ENCODE measurements at places on chromosomes 7 and 10. TPM values are rescaled to one million over a fixed set of nuclear protein-coding genes. Genes with fewer than 3 reads are reported as not detected.

ABLIM1 gene
- 40.0 TPM for total RNA-seq

FLNC gene
- 1.8 TPM for total RNA-seq

TEX36 gene
- not detected for total RNA-seq

CC2D2B gene
- 4.7 TPM for total RNA-seq

NUTM2E gene
- total RNA-seq = not detected

LRWD1 gene
- total RNA-seq = 35.2 TPM

TMEM236 gene
- total RNA-seq = 1.6 TPM

- no peak overlapping the region for H3K27ac ChIP-seq
- H3K4me1 ChIP-seq = no peaks in the 10 kb centered on the region
- H3K36me3 ChIP-seq = no peaks in the 10 kb centered on the region
These were observed 97.7 kb downstream of the PRKG1 start for GRCh38 chr10:51171946-51172345.

GRCh38 chr7:96962221-96962885 lies 43.0 kb upstream of the DLX6 start:
- H3K27ac ChIP-seq = no peak overlapping the region
- H3K4me3 ChIP-seq = no peak overlapping the region
- no peaks in the 10 kb centered on the region for H3K27me3 ChIP-seq
- no peak for DNase-seq
- no peaks in the 10 kb centered on the region for H3K36me3 ChIP-seq

- no peaks in the 10 kb centered on the region for H3K27me3 ChIP-seq
- no peak overlapping the region for H3K27ac ChIP-seq
- no peak for DNase-seq
- no peaks in the 10 kb centered on the region for H3K36me3 ChIP-seq
These were observed 351.7 kb downstream of the NXPH1 start for GRCh38 chr7:8785081-8785480.

GRCh38 chr10:52266858-52267257 lies 47.2 kb upstream of the DKK1 start:
- H3K4me3 ChIP-seq = no peak overlapping the region
- no peaks in the 10 kb centered on the region for H3K4me1 ChIP-seq
- no peak overlapping the region for H3K27ac ChIP-seq
- H3K27me3 ChIP-seq = no peaks in the 10 kb centered on the region
- H3K36me3 ChIP-seq = no peaks in the 10 kb centered on the region
- DNase-seq = no peak

GRCh38 chr7:44768628-44769371 lies 20.2 kb downstream of the ZMIZ2 start:
- H3K27ac ChIP-seq = peak overlapping the region; percentile 78
- H3K36me3 ChIP-seq = peaks cover 44% of the 10 kb centered on the region
- H3K4me3 ChIP-seq = no peak overlapping the region
- DNase-seq = no peak

- no peak for DNase-seq
- H3K27ac ChIP-seq = peak overlapping the region; percentile 35
- no peaks in the 10 kb centered on the region for H3K36me3 ChIP-seq
- no peak overlapping the region for H3K4me3 ChIP-seq
These were observed 217.1 kb upstream of the ZMIZ1 start for GRCh38 chr10:78851647-78852046.

GRCh38 chr10:83372646-83373045 lies 766.7 kb upstream of the GHITM start:
- no peak overlapping the region for H3K4me3 ChIP-seq
- H3K27ac ChIP-seq = no peak overlapping the region
- no peaks in the 10 kb centered on the region for H3K4me1 ChIP-seq
- no peaks in the 10 kb centered on the region for H3K27me3 ChIP-seq
- no peaks in the 10 kb centered on the region for H3K36me3 ChIP-seq
- no peak for DNase-seq

DNA sequence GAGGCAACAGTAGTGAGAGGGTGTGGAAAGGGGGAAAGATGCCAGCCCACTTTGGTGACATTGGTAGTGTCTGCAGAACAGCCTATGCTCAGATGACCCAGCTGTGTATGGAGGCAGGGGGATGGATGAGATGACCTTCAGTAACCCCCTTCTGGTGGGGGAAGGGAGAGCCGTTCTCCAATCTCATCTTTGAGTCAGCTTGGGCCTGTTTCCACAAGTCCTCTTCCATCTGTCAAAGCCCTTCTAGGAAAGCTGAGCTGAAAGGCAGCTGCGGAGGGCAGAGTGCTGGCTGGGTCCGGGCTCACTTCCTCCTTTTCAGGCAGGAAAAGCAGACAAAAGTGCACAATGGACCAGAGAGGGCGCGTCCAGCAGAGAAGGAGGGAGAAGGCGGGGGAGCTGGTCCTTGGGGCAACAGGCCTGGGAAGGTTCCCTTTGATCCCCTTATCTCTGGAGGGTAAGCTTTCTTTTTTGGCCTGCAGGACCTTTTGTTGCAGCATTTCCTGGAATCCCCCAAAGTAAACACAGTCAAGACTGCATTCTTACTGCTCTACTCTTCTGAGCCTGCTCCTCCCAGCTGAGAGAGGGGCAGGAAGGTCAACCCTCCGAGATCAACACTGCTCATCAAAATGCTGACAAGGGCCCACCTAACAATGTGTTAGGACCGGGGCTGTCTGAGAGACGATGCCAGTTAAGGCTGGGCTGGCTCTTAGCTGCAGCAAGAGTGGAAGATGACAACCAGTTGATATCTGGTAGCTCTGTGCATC lies 1.2 kb upstream of the LRMDA start:
- H3K27ac ChIP-seq = peak overlapping the region; percentile 79
- peaks cover 53% of the 10 kb centered on the region for H3K27me3 ChIP-seq
- no peaks in the 10 kb centered on the region for H3K36me3 ChIP-seq
- DNase-seq = peak; percentile 86
- peaks cover 24% of the 10 kb centered on the region for H3K4me1 ChIP-seq
- no peak overlapping the region for H3K4me3 ChIP-seq

DNA sequence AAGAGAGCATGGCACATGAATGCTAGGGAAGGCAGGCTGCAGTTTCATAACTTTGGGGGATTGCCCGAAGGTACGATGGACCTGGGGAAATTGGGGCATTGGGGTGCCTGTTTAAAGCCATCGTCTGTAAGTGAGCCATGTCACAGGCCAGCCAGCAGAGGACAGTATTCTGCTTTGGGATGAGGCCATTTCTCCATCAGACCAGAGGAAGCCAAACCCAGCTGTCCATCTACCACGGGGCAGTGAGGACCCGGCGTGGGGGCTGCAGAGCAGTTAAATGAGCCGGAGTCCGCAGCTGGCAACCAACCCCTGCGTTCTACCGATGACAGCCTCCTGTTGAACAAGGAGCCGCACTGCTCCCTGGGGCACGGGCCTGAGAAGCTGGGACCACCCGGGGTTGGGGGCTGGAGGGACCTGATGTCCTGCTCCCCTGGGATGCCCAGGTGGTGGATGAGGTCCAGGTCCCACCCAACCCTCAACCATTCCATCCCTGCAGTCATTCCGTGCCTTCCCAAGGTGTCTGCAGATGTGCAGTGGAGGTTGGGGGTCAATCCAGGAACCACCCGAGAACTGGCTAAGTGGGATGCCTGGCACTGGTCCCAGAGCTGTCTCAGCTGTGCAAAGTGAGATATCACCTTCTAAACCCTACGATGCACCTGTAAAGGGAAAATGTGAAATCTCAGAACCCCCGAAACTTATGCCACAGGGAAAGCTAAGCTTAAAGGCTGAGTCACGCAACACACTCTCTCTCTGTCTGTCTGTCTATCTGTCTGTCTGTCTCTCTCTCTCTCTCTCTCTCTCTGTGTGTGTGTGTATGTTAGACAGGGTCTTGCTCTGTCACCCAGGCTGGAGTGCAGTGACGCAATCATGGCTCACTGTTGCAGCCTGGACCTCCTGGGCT lies 12.1 kb upstream of the RHBDD2 start:
- peaks cover 8% of the 10 kb centered on the region for H3K4me1 ChIP-seq
- peak; percentile 82 for DNase-seq
- H3K27ac ChIP-seq = no peak overlapping the region
- no peaks in the 10 kb centered on the region for H3K27me3 ChIP-seq

DNA sequence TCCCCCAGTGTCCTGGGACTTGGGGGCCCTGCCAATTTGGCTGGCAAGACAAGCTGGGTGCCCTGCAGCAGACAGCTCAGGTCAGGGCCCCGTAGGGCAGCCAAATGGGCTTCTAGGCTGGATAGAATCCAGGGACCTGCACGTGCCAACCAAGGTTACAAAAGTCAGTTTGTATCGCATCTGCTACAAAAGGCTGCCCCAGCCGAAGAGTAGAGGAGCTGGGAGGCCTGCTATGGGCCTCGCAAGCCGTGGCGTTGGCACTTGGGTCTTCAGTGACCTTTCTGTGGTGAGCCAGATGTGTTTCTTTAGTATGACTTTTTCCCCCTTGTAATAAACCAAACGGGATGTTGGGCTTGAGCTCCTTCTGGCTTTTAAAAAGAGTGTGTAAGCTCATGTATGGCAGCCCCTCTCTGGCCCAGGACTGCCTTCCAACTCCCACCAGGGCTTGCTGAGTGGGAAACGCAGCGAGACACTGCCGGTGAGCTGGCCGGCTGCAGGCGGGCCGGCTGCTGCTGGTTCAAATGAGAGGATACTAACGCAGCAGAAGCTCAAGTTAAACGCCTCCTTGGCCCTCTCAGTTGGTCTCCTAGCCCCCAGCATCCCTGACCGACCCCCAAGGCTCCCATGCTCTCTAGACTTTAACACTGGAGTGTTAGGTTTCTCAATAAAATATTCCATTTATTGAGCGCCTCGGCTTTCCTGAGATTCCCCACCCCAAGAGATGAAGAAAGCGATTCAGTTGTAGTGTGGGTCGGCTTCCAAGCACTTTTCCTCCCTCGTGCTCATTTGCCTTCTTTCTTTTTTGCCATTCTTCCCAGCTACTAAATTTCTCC lies 3.1 kb upstream of the HOXA10 start:
- peak; percentile 57 for DNase-seq
- H3K4me1 ChIP-seq = peaks cover 38% of the 10 kb centered on the region
- H3K4me3 ChIP-seq = no peak overlapping the region
- H3K27ac ChIP-seq = no peak overlapping the region
- H3K36me3 ChIP-seq = no peaks in the 10 kb centered on the region

DNA sequence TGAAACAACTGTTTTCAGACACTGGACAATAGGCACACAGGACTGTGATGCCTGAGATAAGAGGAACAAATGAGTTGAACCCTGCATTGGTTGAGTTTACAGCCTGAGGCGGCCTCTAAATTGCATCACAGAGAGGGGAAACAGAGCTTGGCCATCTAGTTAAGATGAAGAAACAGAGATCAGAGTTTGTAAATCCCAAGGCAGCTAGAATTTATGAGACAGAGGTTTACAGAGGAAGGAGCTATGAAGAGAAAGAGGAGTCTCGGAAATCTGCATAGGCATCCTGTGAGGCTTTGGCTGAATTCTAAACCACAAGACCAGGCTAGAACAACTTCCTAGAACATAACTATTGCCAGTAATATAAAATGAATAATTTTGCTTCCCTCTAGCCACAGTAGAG lies 41.0 kb upstream of the OIT3 start:
- no peak for DNase-seq
- no peak overlapping the region for H3K4me3 ChIP-seq
- H3K4me1 ChIP-seq = no peaks in the 10 kb centered on the region
- H3K27me3 ChIP-seq = no peaks in the 10 kb centered on the region

GRCh38 chr10:28111712-28112111 lies 112.8 kb upstream of the ODAD2 start:
- no peak for DNase-seq
- H3K27ac ChIP-seq = no peak overlapping the region

DNA sequence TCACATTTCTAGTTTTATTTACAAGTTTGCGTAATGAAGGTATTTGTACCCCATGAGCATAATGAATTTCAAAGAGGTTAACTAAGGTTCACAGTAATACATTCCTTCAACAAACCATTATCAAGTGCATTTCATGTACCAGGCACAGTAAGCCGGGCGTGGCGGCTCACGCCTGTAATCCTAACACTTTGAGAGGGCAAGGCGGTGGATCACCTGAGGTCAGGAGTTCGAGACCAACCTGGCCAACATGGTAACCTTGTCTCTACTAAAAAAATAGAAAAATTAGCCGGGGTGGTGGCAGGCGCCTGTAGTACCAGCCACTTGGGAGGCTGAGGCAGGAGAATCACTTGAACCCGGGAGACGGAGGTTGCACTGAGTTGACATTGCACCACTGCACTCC lies 4.3 kb upstream of the EIF3A start:
- H3K4me1 ChIP-seq = no peaks in the 10 kb centered on the region
- H3K27me3 ChIP-seq = no peaks in the 10 kb centered on the region
- H3K4me3 ChIP-seq = no peak overlapping the region
- H3K36me3 ChIP-seq = no peaks in the 10 kb centered on the region

DNA sequence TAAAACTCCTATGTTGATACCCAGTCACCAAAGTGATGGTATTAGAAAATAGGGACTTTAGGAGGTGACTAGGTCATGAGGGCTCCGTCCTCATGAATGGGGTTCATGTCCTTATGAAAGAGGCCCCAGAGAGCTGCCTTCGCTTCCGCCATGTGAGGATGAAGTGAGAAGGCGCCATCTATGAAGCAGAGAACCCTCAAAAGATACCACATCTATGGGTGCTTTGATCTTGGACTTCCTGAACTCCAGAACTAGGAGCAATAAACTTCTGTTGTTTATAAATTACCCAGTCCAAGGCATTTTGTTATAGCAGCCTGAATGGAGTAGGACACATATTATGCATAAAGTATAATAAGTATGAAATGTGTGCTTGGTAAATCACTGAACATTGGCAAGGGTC lies 8.1 kb upstream of the PDSS1 start:
- H3K27me3 ChIP-seq = no peaks in the 10 kb centered on the region
- H3K4me1 ChIP-seq = peaks cover 16% of the 10 kb centered on the region
- no peak for DNase-seq
- H3K4me3 ChIP-seq = no peak overlapping the region
- H3K27ac ChIP-seq = no peak overlapping the region

DNA sequence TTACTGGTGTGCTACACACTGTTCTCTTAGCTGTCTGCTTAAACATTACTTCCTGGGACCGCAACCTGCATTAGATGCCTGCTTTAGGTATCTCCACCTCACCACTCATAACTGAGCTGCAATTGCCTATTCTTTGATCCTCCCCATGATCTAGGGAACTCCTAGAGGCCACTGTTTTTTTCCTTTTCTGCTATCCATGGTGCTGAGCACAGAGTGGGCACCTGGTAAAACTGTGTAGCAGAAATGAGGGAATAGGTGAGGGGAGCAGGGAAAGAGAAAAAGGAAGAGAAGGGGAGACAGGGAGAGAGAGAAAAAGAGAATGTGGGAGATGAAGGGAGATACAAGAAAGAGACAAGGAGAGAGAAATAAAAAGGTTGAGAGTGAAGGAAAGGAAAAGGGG lies 434.9 kb downstream of the ADRA2A start:
- H3K27me3 ChIP-seq = no peaks in the 10 kb centered on the region
- H3K27ac ChIP-seq = no peak overlapping the region
- H3K4me3 ChIP-seq = no peak overlapping the region
- no peaks in the 10 kb centered on the region for H3K4me1 ChIP-seq

DNA sequence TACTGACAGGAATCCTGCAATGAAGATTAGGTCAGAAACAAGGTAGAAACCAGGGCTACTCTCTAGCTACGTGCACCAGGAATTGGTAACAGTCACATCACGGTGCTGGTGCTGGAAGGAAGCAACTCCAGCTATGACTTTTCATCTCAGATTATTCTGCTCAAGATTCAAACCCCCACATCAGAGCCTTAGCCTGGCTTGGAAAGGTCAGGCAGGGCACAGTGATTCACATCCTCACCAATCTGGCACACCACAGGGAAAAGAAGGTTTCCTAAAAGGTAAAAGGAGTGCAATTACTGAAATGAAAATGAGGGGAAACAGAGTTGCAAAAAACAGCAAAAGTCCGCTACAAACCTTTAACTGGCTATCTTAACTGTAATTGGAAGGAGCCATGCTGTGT lies 240.2 kb upstream of the NPSR1 start:
- no peaks in the 10 kb centered on the region for H3K4me1 ChIP-seq
- no peak overlapping the region for H3K4me3 ChIP-seq

- no peaks in the 10 kb centered on the region for H3K4me1 ChIP-seq
- peaks cover 3% of the 10 kb centered on the region for H3K27me3 ChIP-seq
- H3K4me3 ChIP-seq = no peak overlapping the region
- no peaks in the 10 kb centered on the region for H3K36me3 ChIP-seq
These were observed 67.4 kb downstream of the ZNF92 start for GRCh38 chr7:65441010-65441409.

Measured in spleen (tissue), 13 donors.